ENCODE measurements at places on chromosomes 5 and 9. TPM values are rescaled to one million over a fixed set of nuclear protein-coding genes. Genes with fewer than 3 reads are reported as not detected.

Gene ERMP1
- 6.8 TPM for total RNA-seq

Gene CAMK2A
- total RNA-seq: 0.22 TPM

Gene PCDHA1
- not detected for total RNA-seq

Gene PCDHAC2
- total RNA-seq: not detected

- no peak for DNase-seq
These were observed 168.1 kb downstream of the FGF1 start for GRCh38 chr5:142517840-142518239.

DNA sequence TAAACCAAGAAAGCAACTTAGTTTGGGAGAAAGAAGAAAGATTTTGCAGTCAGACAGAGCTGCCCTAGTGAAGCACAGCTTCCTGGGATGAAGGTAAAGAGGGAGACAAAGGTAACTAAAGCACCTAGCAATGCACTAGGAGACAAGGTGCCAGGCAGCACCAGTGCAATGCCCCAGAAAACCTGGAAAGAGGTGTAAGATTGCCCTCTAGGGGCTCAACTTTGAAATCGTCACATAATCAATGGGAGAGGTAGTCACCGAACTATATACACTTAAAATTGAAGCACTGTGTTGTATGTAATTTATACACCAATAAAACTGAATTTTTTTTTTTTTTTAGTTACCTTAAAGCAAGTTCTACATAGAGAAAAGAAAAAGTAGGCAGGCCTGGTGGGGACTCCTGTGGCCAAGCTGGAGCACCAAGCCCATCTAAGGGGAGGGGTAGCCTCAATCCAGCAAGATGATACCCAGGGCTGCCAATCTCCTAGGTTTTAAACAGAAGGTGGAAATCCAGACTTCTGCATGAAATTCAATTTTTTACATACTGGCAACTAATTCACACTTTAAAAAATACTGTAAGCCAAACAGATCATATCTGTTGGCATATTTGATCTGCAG, 48.2 kb downstream of the CDK5RAP2 start:
- DNase-seq: no peak

DNA sequence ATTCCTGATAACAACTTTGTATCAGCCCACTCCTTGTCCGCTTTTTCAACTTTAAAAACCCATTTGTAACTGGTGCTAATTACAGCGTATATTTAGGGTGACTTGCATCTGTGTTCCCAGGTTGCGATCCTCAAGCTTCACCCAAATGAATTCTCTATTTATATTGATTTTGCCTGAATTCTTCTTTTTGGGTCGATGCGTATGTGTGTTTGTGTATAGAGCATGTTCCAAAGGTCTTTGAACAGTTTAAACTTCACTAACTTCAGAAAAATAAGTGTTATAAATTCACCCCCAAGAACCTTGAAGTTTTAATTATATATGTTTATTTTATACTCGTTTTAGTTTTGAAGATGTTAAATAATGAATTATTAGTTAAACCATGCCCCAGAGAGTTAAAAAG, 16.1 kb upstream of the SPATA31D4 start:
- no peak for DNase-seq

Gene OGN
- 0.11 TPM for total RNA-seq

- no peak for DNase-seq
These were observed 12.8 kb upstream of the TLR4 start for GRCh38 chr9:117691367-117691766.

DNA sequence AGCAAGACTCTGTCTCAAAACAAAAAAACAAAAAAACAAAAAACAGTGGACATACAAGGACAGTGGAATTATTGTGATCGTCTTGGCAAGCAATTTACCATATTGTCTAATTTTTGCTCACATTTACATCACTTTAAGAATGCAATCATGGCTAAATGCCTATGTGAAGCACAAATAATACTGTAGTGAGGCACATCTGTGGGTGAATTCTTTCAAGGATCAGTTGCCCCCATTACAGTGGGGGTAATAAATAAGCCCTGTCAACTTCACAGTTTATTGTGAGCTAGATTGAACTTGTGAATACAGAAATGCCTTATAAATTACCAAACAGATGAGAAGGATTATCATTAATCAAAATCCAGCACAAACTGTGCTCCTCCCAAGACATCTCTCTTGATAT, 150.2 kb upstream of the PAPPA start:
- DNase-seq: no peak

Gene CDX1
- not detected for total RNA-seq

GRCh38 chr9:132234535-132234934, 72.7 kb downstream of the NTNG2 start:
- no peak for DNase-seq

- no peak for DNase-seq
These were observed 705.4 kb upstream of the RIOK2 start for GRCh38 chr5:97888439-97888838.

DNA sequence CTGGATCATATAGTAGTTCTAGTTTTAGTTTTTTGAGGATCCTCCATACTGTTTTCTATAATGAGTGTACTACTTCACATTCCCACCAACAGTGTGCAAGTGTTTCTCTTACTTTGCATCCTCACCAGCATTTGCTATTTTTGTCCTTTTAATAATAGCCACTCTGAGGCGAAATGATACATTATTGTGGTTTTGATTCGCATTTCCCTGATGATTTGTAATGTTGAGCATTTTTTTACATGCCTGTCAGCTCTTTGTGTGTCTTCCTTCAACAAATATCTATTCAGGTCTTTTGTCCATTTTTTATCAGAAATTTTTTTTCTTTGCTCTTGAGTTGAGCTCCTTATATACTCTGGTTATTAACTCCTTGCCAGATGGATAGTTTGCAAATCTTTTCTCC, 114.0 kb downstream of the ADAMTSL1 start:
- no peak for DNase-seq

Gene CDH12
- not detected for total RNA-seq

- DNase-seq: no peak
These were observed 24.5 kb downstream of the IGIP start for GRCh38 chr5:140150201-140150600.

- DNase-seq: no peak
These were observed 200.7 kb downstream of the SLC12A2 start for GRCh38 chr5:128284236-128284635.

DNA sequence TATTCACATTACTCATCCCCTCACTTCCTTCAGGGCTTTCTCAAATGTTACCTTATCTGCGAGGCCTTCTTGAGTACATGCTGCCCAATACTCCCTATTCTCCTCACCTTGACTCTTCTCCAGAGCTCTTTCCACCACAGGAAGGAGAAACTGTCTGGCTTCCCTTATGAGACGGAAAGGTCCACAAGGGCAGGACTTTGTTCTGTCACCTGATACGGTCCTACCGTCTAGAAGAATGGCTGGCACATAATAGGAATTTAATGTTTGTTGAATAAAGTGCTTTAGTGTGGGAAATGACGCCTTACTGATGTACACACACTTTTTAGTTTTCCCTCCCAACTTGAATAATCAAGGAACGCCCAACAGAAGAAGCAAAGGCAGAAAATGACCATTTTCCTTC, 52.5 kb downstream of the PFDN1 start:
- no peak for DNase-seq

Gene CMYA5
- total RNA-seq: 0.20 TPM

GRCh38 chr5:76816110-76816831, 2.6 kb upstream of the F2RL1 start:
- DNase-seq: no peak

DNA sequence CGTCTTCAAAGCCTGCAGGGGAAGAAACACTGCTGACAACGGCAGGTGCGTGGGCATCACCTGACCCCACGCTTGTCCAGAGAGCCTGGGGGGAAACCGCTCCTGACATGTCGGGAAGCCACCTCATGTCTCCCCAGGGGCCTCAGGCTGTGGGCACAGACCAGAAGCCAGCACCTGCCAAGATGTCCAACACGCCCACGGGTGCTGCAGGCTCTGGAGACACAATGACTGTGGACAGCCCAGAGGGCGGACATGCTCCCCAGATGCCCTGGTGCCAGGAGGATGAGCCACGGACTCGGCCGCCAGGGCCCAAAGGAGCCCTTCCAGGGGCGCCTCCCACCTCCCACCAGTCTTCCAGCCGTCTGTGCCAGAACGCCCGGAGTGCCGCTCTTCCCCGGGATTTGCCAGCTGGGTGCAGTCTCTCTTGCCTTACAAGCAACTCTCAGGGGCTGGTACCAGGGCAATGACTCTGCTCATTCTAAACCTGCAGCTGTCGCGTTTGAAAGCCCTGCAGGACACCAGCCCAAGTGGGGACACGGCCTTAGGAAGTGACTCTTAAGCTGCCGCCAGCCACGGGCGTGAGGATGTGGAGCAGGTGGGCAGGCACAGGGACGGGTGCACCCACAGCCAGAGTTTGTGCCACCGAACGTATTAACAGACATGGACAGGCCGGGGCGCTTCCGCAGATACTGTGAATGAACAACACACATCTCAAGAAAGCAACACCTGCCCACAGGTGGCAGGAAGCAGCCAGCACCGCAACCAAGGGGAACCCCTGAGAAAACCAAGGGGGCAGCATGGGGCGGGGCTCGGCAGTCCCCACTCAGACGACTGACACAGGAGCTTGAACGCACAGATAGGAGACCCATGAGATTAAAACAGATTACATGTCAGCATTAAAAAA, 6.8 kb upstream of the LHX3 start:
- no peak for DNase-seq

Data from CD4-positive, alpha-beta T cell (primary cell).